ENCODE measurements at places on chromosomes 7 and 10.
A peak's percentile ranks its signal among the peaks of the same experiment; 100 is the strongest.

DNA sequence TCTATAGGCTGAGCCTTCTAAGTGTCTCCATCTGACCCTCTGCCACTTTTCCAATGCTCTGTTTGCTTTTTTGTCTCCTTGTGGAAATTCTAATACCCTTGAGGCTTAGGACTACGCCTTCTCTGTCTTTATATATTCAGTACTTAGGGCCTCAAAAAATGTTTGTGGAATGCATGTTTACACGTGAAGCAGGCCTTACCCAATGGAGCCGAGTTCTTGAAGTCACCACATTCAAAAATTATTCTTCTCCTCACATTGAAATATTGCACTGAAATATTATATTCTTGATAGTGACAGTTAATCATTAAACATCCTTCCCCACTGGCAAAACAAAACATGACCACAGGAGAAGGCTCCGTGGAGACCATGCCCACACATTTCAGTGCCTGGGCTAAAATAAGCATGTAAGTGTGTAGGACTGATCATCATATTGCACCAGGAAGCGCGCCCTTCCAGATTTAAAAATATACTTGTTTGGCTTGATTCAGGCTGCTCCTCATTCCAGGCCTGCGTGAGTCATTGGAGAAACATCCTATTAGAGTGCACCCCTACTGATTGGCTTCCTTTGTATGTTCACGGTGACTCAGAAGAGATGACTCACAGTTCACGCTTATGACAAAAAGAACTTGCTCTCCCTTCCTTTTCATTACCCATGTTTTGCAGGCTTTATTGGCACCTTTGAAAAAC lies 307.4 kb upstream of the AOAH start:
- DNase-seq, result peak; percentile 36

DNA sequence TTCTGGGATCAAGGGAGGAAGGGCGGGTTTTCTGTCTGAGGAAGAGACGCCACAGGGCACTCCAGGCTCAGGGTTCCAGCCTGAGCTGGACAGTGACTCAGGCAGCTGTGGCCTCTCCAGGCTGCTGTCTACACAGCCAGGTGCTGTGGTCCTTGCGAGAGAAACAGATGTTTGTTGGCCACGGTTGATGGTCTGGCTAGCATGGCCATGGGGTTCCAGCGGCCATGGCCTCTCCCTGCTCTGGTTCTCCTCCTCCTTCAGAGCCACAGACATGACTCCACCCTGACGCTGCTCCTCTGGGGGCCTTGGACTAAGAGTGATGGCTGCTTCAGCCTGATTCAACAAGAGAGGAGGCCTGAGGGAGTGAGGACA lies 75.9 kb downstream of the AFAP1L2 start:
- no peak for DNase-seq

DNA sequence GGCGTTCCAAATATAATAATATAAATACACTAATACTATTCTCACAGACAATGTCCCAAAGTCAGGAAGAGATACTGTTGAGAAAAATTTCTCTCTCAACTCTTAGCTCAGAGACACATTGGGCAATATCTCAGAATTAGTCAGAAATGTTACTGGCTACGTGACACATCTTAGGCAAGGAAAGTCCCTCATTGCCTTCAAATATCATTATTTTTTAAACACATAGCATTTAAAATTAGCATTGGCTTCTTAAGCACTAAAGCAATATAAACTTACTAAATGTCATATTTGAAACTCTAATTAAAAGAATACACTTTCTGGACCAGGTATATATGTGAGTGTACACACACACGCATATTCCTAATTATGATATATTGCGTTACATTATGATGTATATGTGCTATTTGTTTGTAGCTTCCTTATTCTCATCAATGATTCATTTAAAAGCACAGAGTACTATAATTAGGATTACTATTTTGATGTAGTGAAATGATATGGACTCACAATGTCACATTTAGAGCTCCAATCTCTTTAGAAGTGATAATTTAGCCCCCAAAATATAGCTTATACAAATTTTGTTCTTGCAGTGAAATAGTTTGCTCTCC lies 255.8 kb downstream of the TWIST1 start:
- DNase-seq, result no peak

- no peak for DNase-seq
Observed at GRCh38 chr7:159000859-159001435, 143.7 kb downstream of the VIPR2 start.

DNA sequence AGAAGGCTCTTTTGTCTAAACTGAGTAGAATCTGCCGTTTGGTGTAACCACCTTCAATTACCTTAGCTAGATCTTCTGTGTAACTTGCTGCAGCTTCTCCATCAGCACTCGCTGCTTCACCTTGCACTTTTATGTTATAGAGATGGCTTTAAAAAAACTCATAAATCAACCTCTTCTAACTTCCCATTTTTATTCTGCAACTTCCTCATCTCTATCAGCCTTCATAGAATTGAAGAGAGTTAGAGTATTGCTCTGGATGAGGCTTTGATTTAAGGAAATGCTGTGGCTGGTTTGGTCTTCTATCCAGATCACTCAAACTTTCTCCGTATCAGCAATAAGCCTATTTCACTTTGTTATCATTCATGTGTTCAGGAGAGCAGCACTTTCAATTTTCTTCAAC lies 1131.9 kb upstream of the CELF2 start:
- DNase-seq, result no peak

DNA sequence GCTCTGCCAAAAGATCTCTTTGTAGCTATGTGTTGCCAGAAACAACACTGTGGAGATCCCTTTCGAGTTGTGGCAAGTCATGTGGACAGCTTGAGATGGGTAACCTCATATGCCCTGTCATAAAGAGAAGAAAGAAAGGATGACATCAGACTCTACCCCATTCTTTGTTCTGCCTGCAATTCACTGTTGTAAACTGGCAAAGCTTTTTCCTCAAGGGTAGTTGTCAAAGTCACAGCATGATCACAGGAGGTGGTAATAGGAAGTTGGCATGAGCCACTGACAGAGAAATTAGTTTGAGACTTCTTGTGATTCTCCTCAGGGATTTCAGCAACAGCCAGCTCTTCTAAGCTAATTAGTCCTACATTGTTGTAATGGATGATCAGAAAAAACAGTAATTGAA lies 19.4 kb upstream of the MINDY3 start:
- DNase-seq, result no peak

- no peak for DNase-seq
Observed at GRCh38 chr7:31767686-31768358, 80.8 kb downstream of the PPP1R17 start.

GRCh38 chr10:30413996-30414576 lies 19.9 kb upstream of the MAP3K8 start:
- DNase-seq, result peak; percentile 36

DNA sequence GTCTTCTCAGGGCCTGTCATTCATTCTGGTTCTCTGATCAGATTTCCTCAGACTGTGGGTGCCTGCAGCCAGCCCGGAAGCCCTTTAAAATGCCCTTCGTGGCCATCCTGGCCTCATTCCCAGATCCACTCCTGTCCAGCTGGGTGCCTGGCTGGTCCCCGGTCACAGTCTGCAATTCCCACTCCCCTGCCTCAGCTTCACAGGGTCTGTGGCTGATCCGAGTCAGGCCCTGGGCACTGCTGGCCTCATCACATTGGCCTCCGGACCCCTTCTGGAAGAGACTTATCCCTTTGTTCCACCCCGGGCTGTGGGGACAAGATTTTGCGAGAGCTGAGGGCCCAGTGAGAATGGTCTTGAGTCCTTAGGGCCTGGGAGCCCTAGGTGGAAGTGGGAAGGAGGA lies 12.1 kb downstream of the DOCK1 start:
- no peak for DNase-seq

- DNase-seq, result no peak
Observed at GRCh38 chr7:92973293-92973731, 136.9 kb upstream of the CDK6 start.

GRCh38 chr7:116259871-116260440 lies 49.6 kb downstream of the TES start:
- no peak for DNase-seq

DNA sequence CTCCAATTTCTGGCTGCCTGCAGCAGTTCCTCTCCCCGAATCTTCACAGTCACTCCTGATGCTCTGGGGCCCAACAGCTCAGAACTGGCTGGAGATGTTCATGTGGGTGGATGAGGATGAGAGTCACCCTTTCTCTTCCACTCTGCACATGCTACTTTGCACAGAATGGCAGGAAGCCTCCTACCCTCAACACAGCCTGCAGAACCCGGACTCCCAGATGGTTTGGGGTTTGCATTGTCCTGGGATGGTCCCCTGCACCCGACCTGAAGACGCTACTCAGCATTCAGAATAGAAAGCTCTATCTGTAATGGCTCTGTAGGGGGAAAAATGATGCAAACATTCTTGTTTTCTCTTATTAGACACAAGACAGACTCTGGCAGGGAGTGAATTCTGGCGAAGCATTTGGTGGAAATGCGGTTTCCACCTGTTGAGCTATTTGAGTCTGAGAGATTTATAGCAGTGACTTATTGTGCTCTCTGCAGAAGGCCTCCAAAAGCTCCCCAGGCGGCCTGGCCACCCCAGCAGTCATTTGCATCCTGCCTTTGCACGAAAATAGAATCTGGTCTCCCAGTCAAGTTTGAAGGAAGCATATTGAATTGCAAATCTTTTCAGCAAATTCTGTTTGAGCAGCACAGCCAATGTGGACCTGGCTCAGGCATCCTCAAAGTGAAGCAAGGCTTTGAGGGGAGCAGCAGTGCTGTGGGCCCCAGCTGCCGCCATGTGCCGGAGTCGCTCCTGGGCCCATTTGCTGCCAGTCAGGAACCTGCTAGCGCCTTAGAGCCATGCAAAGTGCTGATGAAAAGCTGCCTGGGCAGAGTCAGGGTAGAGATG lies 309.3 kb downstream of the TCERG1L start:
- DNase-seq, result peak; percentile 6

- DNase-seq, result peak; percentile 73
Observed at GRCh38 chr10:11515596-11516430, 95.6 kb downstream of the USP6NL start.

DNA sequence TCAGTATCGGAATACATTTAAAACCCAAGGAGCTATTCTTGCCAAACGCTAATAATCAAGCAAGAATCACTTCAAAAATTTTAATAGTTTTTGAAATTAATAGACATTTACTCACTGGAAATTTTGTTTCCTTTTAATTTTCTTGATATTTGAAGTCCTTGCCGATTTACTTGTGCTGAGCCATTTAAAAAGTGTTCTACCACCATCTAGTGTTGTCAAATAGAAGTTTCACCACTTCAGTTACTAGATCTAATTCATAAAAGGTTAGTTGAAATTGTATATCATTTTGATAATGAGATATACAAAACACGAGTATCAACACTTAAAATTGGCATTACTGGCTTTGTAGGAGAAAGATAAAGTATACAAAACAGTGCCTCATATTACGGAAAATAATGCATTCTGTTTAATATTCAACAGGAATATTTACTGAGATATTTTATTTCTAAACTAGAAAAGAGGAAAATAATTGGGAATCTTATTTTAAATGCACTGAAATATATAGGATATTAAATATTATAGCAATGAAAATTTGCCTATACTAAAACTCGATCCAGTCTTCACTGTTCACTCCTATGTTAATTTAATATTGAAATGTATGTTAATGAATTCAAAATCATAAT lies 664.8 kb upstream of the SEMA3D start:
- DNase-seq, result no peak

DNA sequence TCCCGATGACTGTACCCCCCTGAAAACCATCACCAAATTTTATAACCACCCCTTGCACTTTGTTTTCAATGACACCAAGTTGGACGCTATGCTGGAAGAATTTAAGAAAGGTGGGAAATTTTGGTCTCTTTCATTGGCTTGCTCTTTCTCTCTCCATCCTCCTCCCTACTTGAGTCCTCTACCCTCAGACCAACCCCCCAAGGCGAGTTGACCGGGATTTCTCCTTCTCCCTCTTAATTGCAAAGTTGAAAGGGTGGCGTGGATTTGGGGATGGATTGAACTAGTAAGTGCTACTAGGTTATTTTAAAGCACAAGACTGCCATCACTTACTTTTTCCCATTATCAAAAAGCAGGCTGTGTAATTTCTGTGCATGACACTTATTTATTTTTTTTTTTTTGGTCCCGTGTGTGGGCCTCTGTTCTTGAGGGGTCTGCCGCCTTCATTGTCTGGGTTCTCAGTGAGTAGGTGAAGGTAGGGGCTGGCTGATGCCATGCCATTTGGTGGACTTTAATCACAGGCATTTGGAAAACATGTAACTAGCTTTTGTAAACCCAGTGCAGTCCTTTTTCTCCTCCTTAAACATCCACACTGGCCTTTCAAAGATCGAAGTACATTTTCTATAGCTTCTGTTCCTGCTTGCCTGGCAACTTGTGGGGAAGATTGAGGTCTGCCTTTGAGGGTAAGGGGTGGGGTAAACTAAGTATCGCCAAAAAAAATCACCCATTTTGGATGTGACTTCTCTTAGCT lies 2.1 kb downstream of the CNNM2 start:
- DNase-seq, result no peak

DNA sequence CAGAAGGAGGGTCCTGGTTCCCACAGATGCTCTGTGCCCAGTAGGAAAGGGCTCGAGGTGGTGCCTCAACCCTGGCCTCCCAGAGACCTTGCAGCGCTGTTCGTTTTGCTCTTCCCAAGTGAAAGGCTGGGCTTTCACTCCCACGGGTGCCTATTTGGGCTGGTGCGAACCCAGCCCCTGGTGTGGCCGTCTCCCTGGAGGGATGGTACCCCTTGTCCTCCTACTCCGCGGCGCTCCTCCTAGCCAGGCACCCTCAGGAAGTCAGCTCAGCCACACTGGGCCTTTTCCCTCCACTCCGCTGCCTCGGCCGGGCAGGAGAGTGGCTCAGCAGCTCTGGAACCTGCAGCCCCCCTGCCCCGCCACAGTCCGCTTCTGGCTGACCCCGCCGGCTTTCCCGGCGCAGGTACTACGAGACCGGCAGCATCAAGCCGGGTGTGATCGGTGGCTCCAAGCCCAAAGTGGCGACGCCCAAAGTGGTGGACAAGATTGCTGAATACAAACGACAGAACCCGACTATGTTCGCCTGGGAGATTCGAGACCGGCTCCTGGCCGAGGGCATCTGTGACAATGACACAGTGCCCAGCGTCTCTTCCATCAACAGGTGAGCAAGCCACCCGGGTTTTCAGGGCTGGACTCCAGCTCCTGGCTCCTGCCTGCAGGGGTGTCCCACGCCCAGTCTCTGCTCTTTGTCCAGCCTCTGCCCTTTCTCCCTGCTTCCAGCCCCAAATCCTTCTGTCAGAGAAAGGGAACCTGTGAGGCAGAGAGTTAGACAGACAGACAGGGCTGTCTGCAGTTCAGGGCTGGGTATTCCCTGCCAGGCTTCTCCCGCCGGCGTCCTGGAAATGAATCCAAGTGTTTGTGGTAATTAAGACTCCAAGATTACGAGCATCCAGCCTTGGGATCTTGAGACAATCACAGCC lies 5.2 kb downstream of the PAX2 start:
- DNase-seq, result no peak

All from testis (tissue), 5 donors.